ENCODE measurements at places on chromosomes 7 and 10.
A peak's percentile ranks its signal among the peaks of the same experiment; 100 is the strongest.

- DNase-seq: no peak
These were observed 320.7 kb downstream of the HGF start for GRCh38 chr7:81449105-81449504.

- no peak for DNase-seq
These were observed 42.9 kb downstream of the CHRM2 start for GRCh38 chr7:136911344-136911743.

GRCh38 chr7:45451342-45452035 is 122.7 kb upstream of the ADCY1 start:
- no peak for DNase-seq

- DNase-seq: no peak
These were observed 37.1 kb downstream of the SLC25A13 start for GRCh38 chr7:96284835-96285234.

DNA sequence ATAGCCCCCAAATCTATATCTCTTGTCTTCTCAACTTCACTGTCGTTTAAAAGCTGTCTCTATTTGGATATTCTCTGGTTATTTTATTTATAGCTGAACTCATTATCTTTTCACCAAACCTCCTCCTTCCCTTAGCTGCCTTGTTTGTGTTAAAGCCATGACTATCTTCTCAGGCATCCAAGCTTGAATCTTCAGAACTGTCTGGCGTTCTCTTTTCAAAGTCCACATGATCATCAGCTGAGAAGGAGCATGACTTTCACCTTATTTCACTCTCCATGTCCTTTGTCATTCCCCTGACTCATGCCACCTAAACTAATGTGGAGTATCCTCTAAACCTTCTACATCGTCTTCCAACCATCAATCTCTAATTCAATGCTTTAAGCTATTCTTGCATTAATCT is 5.7 kb upstream of the GLCCI1 start:
- no peak for DNase-seq

- DNase-seq: peak; percentile 49
These were observed 10.5 kb downstream of the SKAP2 start for GRCh38 chr7:26853788-26854393.

GRCh38 chr10:51156926-51157325 is 82.6 kb downstream of the PRKG1 start:
- DNase-seq: no peak

DNA sequence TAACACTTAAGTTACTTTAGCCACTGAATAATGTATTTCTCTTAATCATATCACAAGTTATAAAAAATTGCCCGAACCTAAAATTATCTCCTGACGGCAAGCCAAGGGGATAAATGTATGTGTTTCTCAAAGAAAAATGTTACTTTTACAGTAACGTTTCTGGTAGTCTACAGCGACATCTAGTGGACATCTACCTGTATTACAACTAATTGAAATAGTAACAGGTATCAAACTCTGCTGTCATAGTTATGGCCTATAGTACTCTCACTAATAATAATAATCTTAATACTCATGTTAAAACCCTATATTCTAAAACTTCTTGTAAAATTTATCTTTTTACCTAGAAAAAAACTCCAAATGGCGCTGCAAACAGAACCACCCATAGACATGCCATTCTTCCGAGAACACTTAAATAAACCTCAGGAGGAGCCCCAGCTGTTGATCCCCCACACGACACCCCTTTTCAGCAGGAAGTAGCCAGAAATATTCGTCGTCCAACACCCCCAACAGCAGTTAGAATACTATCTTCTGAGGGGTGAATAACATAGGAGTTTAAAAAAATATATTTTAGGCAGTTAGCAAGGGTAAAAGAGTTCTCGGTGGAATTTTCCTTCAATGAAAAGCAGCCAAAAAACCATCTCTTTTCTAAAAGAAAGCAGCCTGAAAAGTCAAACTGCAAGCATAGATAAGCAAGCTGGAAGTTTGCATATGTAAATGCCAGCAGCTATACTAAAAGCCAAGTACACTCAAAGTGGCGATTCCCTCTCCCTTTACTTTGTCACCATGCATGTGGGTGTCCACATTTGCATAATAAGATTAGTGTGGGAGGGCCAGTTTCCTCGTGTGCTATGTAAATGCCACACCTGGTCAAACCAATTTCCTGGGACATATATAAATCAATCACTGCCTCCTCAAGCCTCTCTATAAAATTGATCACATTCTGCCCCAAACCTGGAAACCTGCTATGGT is 40.5 kb upstream of the ZNF107 start:
- peak; percentile 47 for DNase-seq

GRCh38 chr10:3791974-3792633 is 7.1 kb upstream of the KLF6 start:
- DNase-seq: no peak

- DNase-seq: no peak
These were observed 93.6 kb upstream of the PRR15 start for GRCh38 chr7:29469976-29470557.

GRCh38 chr10:28305553-28305952 is 2.7 kb upstream of the MPP7 start:
- DNase-seq: no peak

DNA sequence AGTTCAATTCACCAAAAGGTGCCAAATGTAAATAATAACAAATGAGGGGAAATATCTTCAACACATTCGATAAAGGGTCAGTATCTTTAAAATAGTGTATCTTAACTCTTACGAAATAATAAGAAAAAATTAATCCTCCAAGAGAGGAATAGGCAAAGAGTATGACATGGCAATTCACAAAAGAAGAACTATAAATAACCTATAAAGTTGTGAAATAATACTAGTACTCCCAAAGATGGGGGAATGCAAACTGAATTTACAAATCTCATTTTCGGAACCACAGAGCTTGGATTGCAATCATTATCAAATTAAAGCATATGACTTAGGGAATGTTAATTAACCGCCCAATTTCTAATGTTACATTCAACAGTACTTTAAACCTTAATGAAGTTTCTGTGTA is 78.2 kb upstream of the TARP start:
- no peak for DNase-seq

- no peak for DNase-seq
These were observed 557.4 kb upstream of the ADARB2 start for GRCh38 chr10:2294739-2295138.

DNA sequence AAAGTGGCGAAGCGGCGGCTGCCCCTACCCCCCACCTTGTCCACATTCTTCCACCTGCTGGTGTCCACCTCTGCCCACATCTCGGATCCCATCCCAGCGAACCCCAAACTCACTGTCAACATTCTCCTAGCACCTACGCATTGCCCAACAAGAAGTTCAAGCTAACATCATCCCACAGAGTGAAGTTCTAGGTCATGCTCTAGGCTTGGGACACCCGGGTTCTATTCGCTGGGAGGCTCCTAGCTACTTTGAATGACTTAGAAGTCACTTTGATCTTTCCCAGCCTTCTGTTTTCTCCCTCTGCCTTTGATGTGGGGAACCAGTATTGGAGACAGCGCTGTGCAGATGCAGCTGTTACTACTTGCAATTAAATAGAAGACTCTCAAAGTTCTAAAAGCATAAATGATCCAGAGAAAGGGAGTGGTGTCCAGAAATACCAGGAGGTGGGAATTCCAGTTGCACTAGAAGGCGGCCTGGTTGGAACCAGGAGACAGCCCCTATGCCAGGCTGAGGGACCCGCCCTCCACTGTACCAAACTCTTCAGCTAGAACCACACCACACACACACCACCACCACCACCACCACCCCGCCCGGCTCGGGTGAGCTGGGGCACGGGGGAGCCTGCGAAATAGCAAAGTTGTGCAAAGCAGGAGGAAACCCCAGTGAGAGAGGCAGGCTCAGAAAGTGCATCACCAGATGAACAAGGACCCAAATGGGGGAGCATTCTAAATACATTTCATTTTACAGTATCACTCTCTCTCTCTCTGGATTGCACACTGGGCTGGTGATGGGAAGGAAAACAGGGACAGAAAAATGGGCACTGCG is 5.5 kb upstream of the VGF start:
- DNase-seq: no peak

DNA sequence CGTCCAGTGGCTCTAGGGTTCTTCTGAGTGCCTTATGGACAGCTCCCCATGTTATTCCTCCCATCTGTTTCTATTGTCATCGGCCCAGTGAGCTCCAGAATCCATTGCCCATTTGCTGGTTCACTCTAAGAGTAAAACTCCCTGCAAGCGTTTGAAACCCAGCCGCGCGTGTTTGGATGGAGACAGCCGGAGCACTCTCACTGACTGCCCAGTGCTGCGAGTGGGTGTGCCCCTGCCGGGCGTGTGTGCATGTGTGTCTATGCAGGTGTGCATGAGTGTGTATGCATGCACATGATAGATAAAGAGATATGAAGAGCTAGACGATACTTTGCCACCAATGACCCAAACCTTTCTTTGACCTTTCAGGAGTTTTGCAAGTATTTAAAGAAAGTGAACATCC is 347.2 kb upstream of the MKI67 start:
- DNase-seq: no peak

- DNase-seq: peak; percentile 85
These were observed 47.1 kb downstream of the INSIG1 start for GRCh38 chr7:155344618-155345433.

DNA sequence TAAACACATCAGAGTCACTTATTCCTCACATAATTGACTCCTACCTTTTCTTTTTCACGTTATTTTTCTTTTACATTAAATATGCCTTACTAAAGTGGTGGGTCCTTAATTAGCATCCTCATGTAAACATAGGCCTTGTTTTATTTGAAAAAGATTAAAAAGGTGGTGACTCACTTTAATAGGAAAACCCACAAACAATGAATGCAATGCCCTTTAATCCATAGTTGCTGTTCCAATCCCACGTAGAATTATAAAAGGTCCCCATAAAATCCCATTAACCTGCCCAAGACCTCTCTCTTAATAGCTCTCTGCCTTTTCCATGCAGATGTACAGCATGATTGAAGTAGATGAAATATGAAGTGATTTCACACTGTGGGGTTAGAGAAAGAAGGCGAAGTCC is 32.2 kb downstream of the SLC16A12 start:
- no peak for DNase-seq

GRCh38 chr10:11488126-11488525 is 123.3 kb downstream of the USP6NL start:
- DNase-seq: no peak

DNA sequence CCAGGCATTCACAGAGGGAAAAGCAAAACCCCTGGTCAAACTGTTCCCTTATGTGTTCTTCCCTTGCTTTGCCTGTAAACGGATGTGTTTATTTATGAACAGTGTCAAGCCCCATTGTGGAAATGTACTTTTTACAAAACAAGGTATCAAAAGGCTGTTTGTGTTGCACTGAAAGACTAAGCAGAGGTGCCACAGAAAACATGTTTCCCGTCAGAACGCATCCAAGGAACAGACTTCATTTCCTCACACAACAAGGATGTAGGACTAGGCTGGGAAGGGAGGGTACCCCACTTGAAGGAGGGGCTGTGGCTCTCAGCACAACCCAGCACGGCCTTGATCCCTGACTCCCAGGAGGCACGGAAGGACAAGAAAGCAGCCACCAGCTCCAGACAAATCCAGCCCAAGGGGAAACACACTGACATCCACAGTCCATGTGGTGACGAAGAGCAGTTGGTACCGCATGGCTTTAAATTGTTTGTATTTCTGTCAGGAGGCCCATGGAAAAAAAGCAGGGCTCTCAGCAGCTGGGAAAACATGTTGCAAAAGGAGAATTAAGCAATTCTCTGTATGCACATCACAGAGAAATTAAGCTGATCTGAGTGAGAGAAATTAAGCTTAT is 85.6 kb downstream of the RNF216 start:
- no peak for DNase-seq

DNA sequence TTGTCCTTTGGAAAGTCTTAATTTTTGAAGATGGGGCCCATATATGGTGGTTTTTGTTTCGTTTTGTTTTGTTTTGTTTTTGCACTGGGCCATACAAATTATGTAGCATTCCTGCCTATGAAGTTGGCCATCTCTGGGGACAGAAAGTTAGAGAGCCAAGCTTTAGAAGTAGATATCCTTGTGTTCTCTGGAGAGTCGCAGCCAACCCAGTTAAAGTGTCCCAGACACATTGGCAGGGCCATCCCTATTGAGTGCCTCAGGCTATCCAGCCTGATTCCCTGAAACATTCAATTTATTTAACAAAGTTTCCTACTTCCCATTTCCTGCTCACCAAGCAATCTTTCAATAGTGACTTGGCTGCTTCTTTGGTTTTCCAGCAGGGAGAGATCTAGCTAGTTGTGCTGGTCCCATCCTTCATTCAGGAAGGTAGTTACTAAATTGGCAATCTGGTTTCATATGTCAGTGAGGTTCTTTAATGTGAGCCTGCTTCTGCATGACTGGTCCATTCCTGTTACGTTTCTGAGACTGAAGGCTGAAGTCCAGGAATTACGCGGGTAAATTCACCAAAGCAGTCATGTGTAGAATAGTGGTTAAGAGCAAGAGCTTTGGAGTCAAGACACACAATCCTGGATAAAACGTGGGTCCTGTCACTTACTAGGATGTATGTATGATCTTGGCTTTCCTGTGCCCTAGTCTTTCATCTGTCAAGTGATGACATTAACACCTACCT is 49.3 kb upstream of the HBP1 start:
- DNase-seq: no peak

- DNase-seq: no peak
These were observed 121.0 kb downstream of the NEURL1 start for GRCh38 chr10:103614306-103615158.

DNA sequence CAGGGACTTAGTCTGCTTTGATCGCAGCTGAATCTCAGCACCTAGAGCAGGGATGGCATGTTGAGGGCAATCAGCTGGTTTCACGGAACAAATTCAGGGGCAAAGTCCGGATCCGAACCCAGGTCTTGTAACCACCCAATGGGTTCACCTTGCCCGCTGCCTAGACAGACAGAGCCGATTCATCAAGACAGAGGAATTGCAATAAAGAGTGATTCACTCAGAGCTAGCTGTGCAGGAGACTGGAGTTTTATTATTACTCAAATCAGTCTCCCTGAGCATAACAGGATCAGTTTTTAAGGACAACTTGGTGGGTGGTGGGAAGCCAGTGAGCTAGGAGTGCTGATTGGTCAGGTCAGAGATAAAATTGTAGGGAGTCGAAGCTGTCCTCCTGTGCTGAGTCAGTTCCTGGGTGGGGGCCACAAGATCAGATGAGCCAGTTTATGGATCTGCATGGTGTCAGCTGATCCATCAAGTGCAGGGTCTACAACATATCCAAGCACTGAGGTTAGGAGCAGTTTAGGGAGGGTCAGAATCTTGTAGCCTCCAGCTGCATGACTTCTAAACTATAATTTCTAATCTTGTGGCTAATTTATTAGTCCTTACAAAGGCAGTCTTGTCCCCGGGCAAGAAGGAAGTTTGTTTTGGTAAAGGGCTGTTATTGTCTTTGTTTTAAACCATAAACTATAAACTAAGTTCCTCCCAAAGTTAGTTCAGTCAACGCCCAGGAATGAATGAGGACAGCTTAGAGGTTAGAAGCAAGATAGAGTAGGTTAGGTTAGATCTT is 43.5 kb upstream of the CHST3 start:
- no peak for DNase-seq

DNA sequence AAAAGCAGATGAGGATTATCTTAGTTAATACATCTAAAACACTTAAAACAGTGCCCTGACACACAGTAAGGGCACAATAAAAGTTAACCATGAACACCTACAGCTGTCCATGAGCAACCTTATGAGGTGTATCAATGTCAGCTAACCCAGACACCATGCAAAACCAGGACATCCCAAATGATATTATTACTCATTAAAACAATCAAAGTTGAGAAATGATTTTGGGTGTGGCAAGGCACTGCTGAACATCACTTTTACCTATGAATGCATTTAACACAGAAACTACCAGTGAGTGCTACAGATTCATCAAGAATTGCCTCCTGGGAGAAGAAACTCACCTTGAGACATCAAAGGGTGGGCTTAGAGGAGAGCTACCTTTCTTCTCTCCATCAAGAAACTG is 18.3 kb downstream of the IRF5 start:
- DNase-seq: no peak
